Parietal lobe (tissue), 2 donors: ENCODE measurements at places on chromosomes 2 and 18. TPM values are rescaled to one million over a fixed set of nuclear protein-coding genes. Genes with fewer than 3 reads are reported as not detected.

LRP1B gene
- 117 TPM for total RNA-seq

POTEC gene
- 0.31 TPM for total RNA-seq

FHOD3 gene
- 84.5 TPM for total RNA-seq

SFT2D3 gene
- total RNA-seq = 8.8 TPM

DYNAP gene
- total RNA-seq = not detected

UNC80 gene
- 40.1 TPM for total RNA-seq

CRYGC gene
- total RNA-seq = not detected

FSHR gene
- total RNA-seq = not detected

DNAJC5G gene
- not detected for total RNA-seq

MARCO gene
- total RNA-seq = not detected

IHH gene
- not detected for total RNA-seq

TSPYL6 gene
- 0.31 TPM for total RNA-seq

ANKRD44 gene
- total RNA-seq = 226 TPM

DYSF gene
- 1.6 TPM for total RNA-seq

LHCGR gene
- not detected for total RNA-seq

SULT1C3 gene
- total RNA-seq = not detected

NAT8 gene
- total RNA-seq = not detected

SERPINB13 gene
- total RNA-seq = not detected

ABCG5 gene
- not detected for total RNA-seq

LRRTM1 gene
- total RNA-seq = 13.8 TPM

EFR3B gene
- total RNA-seq = 69.5 TPM

PLGLB1 gene
- total RNA-seq = 44.1 TPM

MYOM1 gene
- 2.2 TPM for total RNA-seq

DPP4 gene
- total RNA-seq = 9.4 TPM

SPATA3 gene
- total RNA-seq = not detected

GAREM1 gene
- total RNA-seq = 33.5 TPM

ETAA1 gene
- 21.9 TPM for total RNA-seq

GCFC2 gene
- total RNA-seq = 31.3 TPM

DIPK1C gene
- 7.8 TPM for total RNA-seq

ALPP gene
- total RNA-seq = not detected

ZBTB7C gene
- total RNA-seq = 0.94 TPM

TCF23 gene
- total RNA-seq = not detected

DOK6 gene
- total RNA-seq = 94.5 TPM

GAD1 gene
- total RNA-seq = 162 TPM

NDC80 gene
- total RNA-seq = 8.8 TPM

PRKAG3 gene
- not detected for total RNA-seq

PLEK gene
- total RNA-seq = 0.94 TPM

RESP18 gene
- not detected for total RNA-seq

HOXD4 gene
- not detected for total RNA-seq

GREB1 gene
- 3.8 TPM for total RNA-seq
